Activated T-cell treated with anti-CD3 and anti-CD28 coated beads for 24 hours (primary cell): ENCODE measurements at places on chromosomes 12 and 14.

DNA sequence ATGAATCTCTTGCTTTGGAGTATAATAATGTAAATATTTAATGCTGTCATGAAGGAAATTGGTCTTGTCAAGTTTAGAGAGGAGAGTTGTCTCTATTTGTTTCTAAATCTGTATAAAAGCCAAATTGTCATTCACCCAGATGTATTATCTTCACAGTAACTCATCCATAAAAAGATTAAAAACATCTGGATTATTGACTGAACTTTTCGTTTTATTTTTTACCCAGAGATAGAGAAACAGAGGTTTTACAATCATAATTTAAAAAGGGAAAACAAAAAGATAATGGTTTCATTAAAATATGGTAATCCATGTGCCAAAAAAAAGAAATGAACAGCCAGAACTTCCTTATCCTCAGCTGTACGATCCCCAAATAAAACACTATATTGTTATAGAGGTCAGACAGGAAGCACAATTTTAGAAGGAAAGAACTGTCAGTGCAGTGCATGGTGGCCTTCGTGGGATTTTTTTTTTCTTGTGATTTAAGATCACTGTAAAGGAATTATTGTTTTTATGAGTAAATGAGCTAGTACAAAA lies 125.9 kb downstream of the ACSS3 start:
- DNase-seq, result no peak

- no peak for DNase-seq
Measured at GRCh38 chr12:59087077-59087673, 166.9 kb upstream of the LRIG3 start.

GRCh38 chr14:28772613-28773012 lies 6.0 kb downstream of the FOXG1 start:
- no peak for DNase-seq

GRCh38 chr14:42028607-42029006 lies 421.9 kb downstream of the LRFN5 start:
- no peak for DNase-seq

DNA sequence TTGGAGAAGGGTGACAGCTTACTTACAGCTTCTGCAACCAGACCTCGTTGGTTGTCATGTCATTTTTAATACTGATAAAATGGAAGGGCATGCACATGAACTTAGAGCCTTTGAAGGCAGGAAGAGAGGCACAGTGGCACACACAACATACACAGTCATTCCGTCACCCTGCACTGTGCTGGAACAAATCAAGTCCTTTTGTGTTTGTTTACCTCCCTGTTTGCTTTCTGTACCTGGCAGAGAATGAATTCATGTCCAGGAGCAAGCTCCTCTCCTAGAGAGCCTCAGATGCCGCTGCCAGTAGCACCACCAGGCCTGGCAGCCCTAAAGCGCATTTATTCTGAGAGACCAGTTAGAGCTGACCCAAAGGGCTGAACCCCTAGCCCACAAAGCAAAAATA lies 460.3 kb downstream of the EGLN3 start:
- no peak for DNase-seq

DNA sequence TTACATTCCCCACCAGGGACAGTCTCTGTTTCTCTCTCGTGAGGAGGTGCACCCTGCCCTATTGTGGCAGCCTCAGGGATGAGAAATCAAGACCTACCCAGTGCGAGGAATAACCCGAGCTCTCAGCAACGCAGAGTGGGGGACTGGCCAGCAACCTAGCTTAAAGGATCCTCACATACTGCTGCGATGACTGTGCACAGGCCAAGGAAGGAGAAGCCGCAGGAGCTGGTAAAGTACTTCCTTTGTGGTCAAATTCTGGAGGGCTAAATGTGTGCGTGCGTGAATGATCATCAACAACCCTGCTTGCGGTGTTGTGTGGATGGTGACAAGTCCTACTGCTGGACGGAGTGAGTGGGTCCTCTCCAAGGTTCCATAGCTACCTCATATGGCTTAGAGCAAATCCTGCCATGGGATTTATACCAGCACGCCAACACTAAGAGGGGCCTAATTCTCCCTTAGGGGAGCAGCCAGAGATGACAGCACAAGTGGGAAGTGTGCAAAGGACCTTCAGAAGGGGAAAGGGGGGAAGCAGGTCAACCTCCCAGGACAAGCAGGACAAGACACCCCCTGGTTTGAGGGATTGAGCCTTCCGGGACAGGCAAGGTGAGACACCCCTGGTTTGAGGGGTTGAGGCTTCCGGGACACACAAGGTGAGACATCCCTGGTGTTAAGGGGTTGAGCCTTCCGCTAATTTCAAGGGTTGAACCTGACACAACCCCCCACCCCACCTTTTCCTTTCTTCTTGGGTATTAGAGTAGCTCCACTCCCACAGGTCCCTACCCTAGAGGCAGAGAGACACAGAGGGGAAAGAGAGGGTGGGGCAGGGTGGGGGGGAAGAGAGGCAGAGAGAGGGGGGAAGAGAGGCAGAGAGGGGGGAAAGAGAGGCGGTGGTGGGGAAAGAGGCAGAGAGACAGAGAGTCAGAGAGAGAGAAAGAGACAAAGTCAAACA lies 58.8 kb upstream of the AP4S1 start:
- no peak for DNase-seq

DNA sequence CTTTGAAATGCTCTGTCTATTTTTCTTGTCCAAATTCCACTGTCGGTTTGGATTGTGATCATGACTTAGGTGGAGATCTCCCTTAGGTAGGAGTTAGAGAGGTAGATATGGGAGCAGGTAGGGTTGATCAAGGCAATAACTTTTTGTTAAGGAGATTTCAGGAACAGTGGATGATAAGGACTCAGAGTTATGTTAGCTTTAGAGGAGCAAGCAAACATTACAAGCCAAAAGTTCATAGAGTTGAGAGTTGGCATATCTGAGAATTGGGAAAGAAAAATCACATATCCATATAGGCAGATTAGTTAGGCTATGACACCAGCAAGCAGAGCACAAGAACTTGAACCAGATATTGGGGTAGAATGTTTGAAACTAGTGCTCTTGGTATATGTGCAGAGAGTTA lies 43.1 kb upstream of the C12orf75 start:
- no peak for DNase-seq

DNA sequence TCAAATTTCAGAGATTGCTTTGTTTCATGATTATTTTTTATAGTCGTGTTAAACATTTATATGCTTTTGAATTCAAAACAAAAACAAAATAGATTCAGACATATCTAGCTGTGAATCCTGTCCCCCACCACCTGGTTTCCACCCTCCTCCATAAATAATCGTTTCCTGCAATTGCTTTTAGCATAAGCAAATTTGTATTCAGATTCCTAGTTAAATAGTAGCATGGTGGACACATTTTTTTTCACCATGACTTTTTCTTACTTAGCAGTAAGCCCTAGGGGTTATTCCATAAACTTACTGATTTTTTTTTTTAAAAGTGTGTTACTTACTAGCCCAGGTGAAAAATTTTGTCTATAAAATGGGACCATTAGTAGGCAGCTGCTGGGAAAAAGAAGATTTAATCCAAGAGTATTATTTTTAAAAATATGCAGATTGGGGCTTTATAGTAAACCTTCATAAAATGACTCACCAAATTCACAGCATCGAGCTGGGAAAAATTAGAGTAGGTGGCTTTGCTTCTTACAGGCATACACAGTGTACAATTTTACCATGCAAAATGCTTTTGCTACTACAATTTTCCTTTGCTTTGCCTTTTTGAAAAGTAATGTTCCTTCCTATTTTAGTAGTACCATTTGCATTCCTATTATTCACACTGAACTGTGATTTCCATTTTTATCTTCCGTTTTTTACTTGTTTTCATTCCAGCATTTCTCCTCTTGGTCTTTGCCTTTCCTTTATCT lies 117.8 kb downstream of the BTG1 start:
- DNase-seq, result no peak

GRCh38 chr12:24078318-24078765 lies 128.9 kb upstream of the SOX5 start:
- no peak for DNase-seq

- no peak for DNase-seq
Measured at GRCh38 chr14:99402950-99403349, 77.7 kb downstream of the SETD3 start.

- no peak for DNase-seq
Measured at GRCh38 chr12:98280152-98280551, 235.2 kb upstream of the TMPO start.

DNA sequence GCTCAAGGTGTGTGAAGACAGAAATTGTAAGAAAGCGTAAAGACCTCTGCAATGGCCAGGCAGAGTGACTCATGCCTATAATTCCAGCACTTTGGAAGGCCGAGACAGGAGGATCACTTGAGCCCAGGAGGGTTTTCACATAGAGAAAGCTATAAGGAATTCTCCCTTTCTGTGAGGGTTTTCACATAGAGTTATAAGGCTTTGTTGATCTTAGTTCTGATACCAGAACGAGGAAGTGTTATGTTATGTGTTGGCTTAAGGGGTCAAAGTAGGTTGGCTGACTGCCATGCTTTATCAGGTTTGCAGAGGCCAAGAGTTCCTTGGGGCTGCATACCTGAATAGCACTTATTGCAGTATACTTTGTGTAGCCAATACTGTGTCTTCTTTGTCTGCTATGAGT lies 139.1 kb downstream of the ERC1 start:
- DNase-seq, result no peak

DNA sequence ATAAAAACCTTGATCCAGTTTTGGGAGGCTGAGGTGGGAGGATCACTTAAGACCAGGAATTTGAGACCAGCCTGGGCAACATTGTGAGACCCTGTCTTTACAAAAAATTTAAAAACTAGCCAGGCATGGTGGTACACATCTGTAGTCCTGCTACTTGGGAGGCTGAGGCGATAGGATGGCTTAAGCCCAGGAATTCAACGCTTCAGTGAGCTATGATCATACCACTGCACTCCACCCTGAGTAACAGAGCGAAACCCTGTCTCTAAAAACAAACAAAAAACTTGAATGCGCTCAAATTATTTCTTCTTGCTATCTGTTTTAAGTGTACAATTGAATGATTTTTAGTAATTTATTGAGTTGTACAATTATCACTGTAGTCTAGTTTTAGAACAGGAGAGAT lies 20.1 kb downstream of the WDR20 start:
- DNase-seq, result no peak

GRCh38 chr12:123271001-123271668 lies 521 bp downstream of the CDK2AP1 start:
- DNase-seq, result peak; percentile 58

DNA sequence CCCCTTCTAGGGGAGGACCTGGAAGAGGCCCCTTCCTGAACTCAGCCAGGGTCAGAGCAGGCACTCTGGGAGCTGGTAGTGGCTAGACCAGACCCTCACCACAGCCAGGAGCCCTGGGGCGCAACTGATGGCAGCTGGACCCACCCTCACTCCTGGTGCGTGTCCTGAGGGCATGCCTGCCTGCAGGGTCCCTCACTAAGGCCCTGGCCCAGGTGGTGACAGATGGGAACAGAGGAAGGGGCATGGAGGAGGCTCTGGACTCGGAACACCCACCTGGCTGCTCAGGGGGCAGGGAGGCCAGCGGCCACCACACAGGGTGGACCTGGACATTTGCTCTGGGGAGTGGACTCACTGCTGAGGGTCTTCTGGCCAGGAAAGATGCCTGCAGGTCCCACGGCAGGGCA lies 342.2 kb upstream of the SFSWAP start:
- no peak for DNase-seq

DNA sequence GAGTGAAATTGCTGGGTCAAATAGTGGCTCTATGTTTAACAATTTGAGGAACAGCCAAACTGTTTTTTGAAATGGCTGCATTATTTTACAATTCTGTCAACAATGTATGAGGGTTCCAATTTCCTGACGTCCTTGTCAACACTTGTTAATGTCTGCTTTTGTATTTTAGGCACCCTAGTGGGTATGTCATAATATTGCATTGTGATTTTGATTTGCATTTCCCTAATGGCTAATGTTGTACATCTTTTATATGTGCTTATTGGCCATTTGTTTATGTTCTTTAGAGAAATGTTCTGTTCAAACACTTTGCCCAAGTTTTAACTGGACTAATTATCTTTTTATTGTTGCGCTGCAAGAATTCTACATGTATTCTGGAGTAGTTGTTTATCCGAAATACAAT lies 93.2 kb downstream of the GPR65 start:
- DNase-seq, result no peak

DNA sequence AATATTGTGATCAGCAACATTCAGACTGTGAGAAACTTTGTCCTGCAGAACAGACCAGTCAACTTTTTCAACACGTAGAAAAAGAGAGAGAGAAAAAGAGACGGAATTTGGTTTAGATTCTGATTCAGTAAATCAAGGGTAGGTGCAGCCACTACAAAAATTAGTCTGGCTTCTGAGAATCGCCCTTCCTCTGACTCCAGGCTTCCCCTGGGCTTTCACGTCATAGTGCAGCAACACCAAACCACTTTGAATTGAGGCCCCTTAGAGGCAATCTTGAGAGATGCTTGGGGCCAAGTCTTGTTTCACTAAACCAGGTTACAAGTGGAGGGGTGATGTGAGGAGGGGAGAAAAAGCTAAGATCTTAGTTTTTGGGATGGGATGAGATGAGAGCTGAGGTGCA lies 37.5 kb upstream of the PTGR2 start:
- DNase-seq, result no peak

GRCh38 chr14:99850709-99851108 lies 57.5 kb downstream of the EML1 start:
- no peak for DNase-seq

DNA sequence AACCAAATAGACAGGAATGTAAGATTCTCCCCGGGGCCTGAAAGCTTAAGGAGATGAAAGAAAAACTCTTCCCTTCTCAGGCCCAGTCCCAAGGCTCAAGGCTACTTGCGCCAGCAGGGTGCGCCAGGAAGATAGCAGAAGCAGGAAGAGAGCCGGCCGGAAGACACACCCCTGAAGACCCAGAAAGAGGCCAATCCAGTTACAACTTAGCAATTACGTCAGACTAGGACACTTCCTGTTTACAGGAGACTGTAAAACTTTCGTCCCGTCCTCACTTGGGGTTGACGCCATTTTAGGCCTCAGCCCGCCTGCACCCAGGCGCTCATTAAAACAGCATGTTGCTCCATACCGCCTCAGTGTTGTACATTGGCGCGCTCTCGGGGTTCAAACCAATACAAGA lies 9.4 kb downstream of the COX16 start:
- no peak for DNase-seq

GRCh38 chr12:75571204-75571603 lies 59.8 kb upstream of the KRR1 start:
- DNase-seq, result no peak

DNA sequence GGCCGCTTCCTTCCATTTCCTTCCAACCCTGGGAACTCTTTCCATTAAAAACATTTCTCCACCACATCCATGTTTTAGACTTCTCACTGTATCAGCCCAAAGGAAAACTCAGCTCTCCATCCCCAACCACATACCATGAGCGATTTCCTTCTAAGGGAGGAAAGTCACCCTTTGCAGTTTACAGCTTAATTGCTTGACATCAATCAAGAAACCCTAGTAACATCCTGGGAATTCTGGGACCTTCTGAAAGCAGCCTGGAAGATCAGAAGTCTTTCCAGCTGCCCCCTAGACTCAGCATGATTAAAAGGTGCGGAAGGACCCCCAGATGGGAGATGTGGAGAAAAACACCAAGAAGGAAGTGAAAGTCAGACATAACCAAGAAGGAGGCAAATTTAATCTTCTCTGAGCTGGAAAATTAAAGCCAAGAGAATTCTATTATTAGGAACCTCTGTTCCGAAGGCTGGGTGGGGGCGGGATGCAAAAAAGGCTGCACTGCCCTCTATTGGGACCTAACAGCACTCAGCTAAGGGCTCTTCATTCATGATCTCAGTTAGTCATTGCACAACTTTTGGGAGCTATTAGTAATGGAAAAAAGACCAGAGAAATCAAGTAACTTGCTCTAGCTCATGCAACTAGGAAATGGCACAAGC lies 73.3 kb upstream of the PLXNC1 start:
- DNase-seq, result no peak

- no peak for DNase-seq
Measured at GRCh38 chr12:10082117-10082874, 16.5 kb downstream of the CLEC1A start.
